Naive thymus-derived CD4-positive, alpha-beta T cell (primary cell): ENCODE measurements at places on chromosomes 1 and 21. TPM values are rescaled to one million over a fixed set of nuclear protein-coding genes. Genes with fewer than 3 reads are reported as not detected.

Gene PTPN14
- total RNA-seq, result 0.03 TPM

Gene RAB7B
- 0.35 TPM for total RNA-seq

Gene USP25
- 67.4 TPM for total RNA-seq

Gene LCE2C
- not detected for total RNA-seq

Gene LRRC38
- total RNA-seq, result not detected

DNA sequence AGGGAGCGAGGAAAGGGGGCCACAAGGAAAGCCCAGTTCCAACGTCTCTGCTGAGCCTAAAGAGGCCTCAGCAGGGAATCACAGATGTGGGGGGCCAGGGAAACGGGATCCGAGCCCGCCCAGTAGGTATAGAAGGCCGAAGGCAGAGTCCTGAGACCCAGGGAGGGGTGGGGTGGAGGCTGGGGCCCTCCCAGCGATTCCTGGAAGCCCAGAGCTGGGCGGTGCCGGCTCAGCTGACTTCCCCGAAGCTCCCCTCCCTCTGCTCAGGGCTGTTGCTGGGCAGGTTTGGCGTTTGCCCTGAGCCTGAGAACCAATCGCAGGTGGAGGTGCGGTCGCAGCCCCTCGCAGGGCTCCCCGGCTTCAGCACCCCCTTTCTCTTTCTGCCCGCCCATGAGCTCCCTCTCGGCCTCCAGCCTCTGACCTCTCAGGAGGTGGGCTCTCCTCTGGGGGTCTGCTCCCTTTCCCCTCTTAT lies 12.8 kb downstream of the ADAMTSL4 start:
- peak; percentile 87 for DNase-seq

DNA sequence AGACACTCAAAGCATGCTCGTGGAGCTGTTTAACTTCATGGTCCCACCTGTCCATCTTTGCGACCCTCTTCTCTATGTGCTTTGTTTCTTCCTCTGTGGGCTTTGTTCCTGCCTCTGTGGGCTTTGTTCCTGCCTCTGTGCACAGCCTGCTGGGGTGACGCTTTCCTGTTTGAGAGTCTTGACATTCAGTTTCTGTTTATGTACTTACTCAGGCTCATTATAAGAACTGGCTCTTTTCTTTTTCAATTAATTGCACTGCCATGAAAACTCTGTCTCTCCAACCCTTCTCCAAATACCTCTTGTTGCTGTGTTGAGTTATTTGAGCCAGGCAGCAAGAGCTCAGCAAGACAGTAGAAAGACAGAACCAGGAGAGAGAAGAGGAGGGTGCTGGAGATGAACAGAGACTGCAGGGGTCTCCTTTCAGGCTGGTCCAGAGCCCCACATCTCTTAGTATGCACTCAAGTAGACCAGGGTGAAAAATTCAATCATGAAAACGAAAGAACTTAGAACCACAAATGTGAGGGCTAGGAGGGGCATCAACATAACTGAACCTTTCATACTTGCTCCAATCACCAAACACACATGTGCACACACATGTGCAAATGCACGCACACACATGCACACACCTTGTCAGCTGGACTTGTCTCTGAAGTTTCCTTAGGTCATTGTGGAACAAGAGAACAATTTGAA lies 88.3 kb upstream of the SGIP1 start:
- peak; percentile 71 for DNase-seq

- DNase-seq, result no peak
Observed at GRCh38 chr1:43987159-43987902, 4.1 kb upstream of the CCDC24 start.

GRCh38 chr1:238252033-238252802 lies 361.5 kb upstream of the ZP4 start:
- no peak for DNase-seq

- no peak for DNase-seq
Observed at GRCh38 chr1:159900086-159900680, at the start of gene CFAP45. Gene CFAP45, minus strand, starts transcription at chr1:159900165. Its CDS starts 67 bp downstream, at chr1:159900098.

DNA sequence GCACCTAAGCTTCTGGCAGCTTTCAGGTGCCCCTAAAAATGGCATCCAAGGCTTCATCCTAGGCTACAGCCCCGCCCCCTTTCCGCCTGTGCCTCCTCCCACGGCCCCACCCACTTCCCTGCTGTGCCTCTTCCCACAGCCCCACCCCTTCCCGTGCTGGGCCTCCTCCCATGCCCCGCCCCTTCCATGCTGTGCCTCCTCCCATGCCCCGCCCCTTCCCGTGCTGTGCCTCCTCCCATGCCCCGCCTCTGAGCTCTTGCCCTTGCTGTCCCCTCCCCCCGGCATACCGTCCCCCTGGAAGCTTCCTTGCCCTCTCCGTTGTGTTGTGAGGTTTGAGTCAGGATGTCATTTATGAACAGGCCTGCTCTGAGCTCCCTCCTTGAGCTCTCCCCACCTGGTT lies 228.5 kb upstream of the AJAP1 start:
- no peak for DNase-seq

DNA sequence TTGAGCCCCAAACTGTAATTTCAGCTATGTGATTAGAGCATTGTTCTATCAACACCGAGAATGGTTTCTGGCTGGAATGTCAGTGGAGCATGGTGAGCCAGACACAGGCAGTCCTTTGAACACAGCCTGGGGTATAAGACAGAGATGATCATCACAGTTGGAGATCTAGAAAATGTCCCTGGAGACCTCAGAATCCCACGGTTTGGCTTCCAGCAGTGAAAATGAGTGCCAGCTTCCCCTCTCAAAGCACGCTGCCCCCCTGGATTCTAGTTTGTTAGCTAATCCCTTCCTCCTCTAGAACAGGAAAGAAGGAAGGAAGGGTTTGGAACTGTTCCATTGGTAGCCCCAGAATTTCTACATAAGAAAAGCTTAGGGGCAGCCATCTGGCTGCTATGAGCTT lies 59.9 kb upstream of the JAK1 start:
- no peak for DNase-seq

GRCh38 chr1:150974580-150975478 lies at the start of gene CERS2:
Gene CERS2, minus strand, starts transcription at chr1:150974835. Its CDS starts 5,745 bp downstream, at chr1:150969090.
- DNase-seq, result peak; percentile 81

DNA sequence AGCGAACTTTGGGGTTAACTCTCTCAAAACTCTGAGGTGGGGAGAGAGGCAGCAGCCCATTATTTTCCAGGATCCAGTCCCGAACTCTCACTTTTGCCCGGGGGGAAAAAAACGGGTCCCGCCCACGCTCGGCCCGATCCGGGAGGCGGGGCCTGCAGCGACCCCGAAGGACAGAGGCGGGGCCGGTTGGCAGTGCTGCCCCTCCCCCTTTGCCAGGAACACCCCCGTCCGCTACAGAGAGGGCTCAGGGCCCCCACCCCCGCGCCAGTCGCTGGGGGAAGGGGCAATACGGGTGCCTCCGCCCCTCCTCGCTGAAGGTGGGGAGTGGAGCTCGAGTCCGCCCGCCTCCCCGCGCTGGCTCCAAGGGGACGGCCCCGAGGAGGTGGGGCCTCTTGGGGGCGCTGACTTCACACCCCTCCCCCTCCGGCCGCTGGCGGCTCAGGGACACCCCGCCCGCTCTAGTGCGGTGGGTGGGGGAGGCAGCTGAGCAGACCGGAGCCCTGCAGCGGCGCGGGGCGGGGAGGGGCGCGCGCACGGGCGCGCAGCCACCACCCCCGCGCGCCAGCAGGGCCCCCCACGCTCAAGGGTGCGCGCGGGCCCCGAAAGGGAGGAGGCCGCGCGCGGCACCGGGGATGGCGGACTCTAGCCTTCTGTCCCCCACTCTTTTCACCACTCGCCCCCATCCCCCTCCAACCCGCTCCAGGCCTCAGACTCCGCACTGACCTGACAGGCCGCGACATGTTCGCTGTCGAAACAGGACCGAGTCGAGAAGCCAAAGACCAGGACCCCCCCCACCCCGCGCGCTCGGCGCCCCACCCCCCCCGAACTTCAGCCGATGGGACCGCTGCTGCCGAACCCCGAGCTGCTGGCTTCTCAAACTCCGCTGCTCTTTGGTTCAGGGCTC lies 496 bp downstream of the NUCKS1 start:
- peak; percentile 93 for DNase-seq
